MG63 (cell line): ENCODE measurements at places on chromosomes 2 and 18.

GRCh38 chr2:101431486-101431885 lies 43.4 kb downstream of the RFX8 start:
- no peak for DNase-seq

- DNase-seq, result no peak
Observed at GRCh38 chr2:223054193-223054781, 2.3 kb downstream of the KCNE4 start.

DNA sequence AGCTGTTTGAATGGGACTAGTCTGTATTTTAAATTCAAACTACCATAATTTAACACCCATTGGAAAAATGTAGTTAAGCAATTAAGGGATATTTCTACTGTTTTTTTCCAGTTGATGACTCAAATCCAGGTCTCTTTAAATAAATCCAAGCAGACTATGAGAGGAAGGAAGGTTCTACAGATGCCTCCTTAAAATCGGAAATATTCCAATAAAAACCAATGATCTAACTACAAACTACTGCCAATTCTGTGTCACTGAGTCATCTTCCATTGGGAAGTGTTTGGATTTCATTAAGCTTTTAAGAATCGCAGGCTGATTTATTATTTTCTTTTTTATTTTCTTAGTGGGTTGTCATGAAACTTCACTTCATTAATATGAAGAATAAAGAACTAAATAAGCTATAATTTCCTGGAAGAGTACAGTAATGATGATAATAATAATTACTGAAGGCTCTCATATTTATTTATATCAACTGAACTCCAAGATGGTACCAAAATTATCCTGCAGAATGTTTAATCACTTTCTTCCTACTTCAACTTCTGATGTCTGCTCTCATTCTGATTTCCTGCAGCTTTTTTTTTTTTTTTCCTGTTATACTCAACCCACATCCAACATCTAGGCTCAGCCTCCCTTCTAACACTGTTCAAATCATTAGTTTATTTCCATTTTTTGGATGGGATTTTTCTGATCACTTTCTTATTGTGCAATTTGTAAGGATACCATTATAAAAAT lies 166.3 kb upstream of the FN1 start:
- DNase-seq, result no peak

GRCh38 chr2:196086517-196087368 lies 18.1 kb upstream of the DNAH7 start:
- no peak for DNase-seq

- no peak for DNase-seq
Observed at GRCh38 chr2:205712508-205712907, 30.2 kb downstream of the NRP2 start.

DNA sequence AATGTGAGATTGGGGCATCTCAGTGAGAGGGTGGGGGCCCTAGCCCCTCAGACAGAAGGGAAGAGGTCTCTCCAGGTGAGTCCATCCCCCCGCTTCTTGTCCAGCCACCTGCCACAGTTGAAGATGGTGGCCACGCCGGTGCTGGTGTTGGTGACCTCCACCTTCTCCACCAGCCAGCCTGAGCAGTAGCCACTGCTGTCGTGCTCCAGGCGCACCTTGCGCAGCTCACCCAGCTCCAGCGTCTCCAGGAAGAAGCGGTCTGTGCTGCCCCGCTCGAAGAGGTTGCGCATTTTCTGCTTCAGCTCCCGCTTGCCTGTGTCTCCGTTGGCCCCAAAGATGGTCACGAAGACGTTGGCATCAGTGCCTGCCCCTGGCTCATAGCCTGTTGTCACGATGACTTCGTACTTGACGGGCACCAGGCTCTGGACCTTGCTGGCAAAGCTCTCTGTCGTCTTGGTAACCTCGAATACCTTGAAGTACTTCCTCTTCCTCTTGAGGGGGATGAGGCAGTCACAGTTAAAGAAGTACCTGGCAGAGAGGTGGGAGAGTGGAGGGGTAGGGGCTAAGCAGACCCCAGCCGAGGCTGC lies 179.5 kb downstream of the LOXHD1 start:
- DNase-seq, result no peak

GRCh38 chr2:66478731-66479316 lies 43.9 kb downstream of the MEIS1 start:
- DNase-seq, result no peak

DNA sequence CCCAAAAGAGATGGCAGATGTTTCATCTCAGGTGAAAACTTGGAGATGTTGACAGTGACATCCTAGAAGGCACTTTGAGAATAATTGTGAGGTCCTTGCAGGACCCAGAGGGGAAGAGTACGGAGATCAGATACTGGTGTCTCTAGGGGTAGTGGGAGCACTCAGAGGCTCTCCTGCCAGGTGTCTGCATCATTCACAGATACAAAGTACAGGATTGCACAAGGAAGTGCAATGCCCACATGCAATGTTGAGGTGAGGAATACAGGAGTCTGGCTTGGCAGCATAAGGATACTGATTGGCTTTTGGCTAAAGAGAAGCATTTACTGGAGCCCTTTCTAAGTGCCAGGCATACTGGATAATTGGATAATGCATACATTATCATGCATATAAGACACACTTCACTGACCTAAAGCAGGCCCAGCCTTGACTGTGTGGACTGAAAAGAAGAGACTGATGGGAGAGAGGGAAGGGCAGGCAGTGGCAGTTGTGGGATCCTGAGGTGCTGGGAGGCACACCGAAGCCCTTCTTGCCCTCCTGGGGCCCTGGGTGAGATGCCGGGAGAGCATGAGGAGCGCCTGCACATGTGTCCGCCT lies 31.0 kb upstream of the NCKAP5 start:
- no peak for DNase-seq

DNA sequence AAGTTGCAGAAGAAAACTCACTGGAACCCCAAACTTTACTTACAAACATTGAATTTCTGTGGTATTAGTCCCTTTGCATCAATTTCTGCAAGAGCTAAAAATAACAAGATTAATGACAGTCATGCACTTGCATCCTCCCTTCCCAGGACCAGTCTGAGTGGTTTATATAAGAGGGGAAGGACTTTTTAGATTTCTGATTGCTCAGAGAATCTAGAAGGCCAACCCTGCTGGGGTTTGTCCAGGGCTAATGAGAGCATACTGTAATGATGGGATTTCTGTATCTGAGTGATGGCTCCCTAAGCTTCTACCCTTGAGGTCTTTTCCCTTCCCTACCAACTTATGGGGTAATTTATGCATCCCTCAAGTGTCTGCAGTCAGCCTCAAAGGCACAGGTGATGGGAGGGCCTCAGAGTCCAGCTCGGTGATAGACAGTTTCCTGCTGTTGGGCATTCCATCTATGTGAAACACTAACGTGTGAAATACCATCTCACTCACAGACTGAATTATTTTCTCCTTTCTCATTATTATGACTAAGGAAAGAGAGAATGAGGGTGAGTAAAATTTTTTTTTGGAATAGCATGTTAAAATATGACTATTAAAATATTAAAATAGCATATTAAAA lies 556.3 kb downstream of the RIT2 start:
- DNase-seq, result no peak

DNA sequence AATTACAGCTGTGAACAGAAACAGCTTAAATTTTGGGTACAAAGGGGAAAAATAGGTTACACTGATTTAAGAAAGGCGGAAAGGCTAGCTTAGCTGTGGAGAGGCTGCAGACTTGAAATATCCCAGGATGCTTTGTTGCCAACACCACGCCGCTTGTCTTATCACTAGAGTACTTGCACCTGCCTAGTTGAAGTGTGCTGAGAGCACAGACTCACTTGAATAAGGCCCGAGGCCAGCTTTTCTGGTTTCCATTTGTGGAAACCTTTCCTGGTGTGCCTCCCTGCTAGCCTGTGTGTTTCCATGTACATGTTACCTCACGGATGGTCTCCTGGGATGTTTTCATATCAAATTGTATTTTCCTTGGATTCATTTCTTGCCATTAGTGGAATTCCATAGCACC lies 3.2 kb downstream of the CABLES1 start:
- no peak for DNase-seq

GRCh38 chr2:38581193-38582147 lies 21.3 kb downstream of the HNRNPLL start:
- DNase-seq, result no peak

DNA sequence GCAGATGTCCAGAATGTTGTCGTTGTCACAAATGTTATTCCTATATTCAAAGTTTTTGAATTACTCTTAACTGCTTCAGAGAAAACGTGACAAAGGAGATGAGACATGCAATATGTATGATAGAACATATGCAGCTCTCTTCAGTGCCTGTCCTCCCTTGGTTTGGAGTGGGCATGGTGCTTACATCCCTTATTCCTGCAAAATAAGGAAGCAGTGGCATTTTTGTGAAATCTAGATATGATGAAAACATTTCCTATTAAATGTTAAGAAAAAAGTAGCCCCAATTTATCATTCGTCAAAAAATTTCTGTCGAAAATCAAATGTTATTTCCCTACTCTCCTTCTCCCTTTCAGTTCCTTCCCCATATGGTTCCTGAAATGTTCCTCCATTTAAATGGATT lies 457.5 kb upstream of the FANCL start:
- DNase-seq, result no peak

GRCh38 chr18:56166914-56167313 lies 471.5 kb downstream of the TXNL1 start:
- no peak for DNase-seq

- no peak for DNase-seq
Observed at GRCh38 chr18:63187791-63188460, 131.6 kb downstream of the BCL2 start.

GRCh38 chr2:158598862-158599517 lies 142.2 kb downstream of the PKP4 start:
- peak; percentile 6 for DNase-seq

DNA sequence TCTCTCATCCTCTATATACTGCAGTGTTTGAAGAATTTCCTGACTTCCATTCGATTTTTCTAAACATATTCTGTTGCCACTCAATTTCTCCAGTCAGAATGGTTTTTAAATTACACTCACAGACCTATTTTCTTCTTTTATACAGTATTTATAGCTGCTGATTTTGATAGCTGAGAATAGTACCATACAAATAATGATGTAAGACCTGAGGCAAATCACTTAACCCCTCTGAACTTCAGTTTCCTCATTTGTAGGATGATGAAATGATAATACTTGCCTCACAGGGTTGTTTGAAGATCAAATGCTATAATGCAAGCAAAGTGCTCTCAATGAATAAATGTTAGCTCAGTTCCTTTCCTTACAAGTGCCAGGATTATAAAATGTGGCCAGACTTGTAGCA lies 241.8 kb downstream of the CPS1 start:
- no peak for DNase-seq

- DNase-seq, result no peak
Observed at GRCh38 chr18:23897291-23897690, 117.3 kb upstream of the TTC39C start.

GRCh38 chr2:9299161-9300100 lies 92.8 kb downstream of the ASAP2 start:
- DNase-seq, result no peak

- no peak for DNase-seq
Observed at GRCh38 chr18:64294967-64295366, 146.1 kb upstream of the LINC00305 start.

GRCh38 chr2:176449852-176450251 lies 180.6 kb downstream of the MTX2 start:
- no peak for DNase-seq

DNA sequence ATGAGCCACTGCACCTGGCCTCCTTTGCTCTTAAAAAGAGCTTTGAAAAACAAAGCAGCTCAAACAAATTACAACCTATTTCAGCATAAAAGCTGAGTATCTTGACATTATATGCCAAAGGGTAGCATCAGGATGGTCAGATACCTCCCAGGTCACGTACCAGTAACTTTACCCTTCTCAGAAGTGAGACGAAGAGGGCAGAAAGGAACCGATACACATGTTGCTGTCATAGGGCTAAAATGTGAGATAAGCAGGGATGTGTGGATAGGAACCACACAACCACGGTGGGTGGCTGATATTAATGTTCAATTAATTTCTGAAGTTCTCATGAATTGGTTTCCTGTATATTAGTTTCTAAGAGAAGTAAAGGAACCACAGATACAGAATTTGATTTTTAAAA lies 12.6 kb upstream of the RNU2-63P start:
- DNase-seq, result no peak

- peak; percentile 42 for DNase-seq
Observed at GRCh38 chr2:72236445-72237067, 88.9 kb upstream of the CYP26B1 start.

GRCh38 chr2:181771356-181771755 lies 91.0 kb upstream of the NEUROD1 start:
- no peak for DNase-seq

GRCh38 chr2:170943041-170943440 lies 14.0 kb downstream of the GORASP2 start:
- DNase-seq, result no peak

DNA sequence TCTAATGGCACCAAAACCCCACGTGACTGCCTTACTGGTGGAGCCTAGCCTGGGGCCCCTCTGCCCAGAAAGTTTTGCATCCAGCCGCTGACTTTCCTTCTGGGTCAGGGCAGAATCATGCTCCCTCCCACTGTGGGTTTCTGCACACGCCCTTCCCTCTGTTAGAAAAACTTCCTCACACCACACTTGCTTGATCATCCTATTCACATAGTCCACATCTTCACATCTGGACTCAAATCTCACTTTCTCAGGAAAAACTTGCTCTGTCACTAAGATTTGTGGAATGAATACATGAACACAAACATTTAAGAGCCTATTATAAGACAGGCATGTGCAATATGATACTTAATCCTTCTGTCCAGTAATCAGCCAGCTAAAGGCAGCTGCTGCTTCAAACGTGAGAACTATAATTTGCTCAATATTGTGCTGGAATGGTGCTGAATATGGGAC lies 274.7 kb downstream of the RND3 start:
- no peak for DNase-seq

DNA sequence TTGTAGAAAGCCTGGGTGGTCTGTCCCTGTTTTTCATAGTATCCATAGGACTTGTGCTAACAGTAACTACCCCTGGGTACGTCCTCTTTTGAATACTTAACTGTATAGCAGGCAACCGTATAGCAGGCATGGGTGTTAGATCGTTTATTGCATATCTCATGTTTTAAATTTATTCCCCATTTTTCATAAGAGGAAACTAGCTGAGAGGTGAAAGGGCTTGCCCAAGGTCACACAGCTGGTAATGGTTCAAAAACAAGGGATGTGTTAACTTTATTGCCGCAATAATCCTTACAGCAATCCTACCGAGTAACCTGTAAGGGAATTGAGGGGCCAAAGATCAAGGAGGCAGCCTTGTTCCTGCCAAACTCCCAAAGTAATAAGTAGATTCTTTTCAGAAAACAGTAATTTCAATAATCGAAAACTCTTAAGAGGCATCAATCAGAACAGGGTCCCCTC lies 990 bp upstream of the MGAT4A start:
- DNase-seq, result no peak

- DNase-seq, result no peak
Observed at GRCh38 chr2:221501883-221502269, 70.2 kb downstream of the EPHA4 start.
